ENCODE measurements at places on chromosomes 7 and 10.
A peak's percentile ranks its signal among the peaks of the same experiment; 100 is the strongest.

DNA sequence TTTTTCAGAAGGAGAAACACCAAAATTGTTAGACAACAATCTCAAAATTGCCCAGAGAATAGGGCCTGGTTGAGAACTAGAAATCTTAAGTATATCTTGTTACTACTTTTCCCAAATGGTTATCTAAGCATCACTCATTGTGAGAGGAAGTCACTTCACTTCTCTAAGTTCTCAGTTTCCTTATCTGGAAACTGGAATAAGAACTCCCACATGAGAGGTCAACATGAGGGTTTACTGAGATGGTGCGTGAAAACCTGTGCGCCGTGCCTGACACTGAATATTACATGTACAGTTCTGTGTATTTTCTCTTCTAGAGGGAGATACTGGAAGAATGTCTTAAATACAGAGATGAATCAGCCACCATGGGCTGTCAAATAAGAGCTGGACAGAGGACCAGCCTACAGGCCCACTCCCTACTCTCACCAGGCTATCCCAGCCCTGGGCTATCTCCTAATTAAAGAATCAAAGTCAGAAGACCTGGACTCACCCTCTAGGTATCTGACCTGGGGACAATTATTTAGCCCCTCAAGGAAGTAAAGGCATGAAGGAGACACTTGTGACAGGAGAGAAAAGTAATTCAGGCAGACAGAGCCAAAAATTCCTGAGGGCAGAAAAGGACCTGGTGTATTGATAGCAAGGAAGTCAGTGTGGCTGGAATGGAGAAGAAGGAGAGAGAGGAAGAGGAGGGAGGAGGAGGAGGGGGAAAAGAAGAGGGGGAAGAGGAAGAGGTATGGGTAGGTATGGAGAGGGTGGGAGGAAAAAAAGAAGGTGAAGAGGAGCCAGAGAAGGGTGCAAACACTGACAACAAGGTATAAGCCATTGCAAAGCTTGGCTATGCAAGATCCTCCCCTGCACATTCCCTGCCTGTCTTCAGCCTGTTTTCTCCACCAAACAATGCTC, 44.9 kb downstream of the CCDC71L start:
- peak; percentile 61 for DNase-seq

GRCh38 chr10:33494694-33495265, 160.3 kb upstream of the NRP1 start:
- no peak for DNase-seq

DNA sequence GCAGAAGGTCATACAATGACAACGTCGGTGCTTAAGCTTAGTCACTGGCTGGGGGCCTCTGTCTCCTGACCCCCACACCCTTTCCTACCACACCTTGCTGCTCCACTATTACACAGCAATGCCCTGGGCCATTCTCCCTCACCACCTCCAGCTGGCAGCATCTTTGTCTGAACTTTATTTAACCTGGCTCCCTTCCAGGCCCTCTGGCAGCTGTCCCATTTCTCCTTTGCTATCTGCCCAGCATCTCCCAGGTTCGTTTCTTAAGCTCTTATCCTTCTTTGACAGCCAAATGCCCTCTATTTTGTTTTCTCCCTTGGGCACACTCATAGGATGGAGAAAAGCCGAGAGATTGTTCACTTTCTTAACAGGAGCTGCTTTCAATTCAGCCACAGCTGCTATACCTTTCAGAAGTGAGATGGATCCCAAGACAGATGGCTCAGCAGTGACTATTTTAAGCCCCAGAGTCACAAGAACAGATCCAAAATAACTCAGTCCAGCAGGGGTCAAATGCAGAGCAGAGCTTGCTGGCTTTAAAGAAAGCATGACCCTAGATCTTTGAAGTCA, 1277.1 kb upstream of the AUTS2 start:
- DNase-seq, result no peak

GRCh38 chr10:21030091-21030490, 133.0 kb upstream of the NEBL start:
- peak; percentile 94 for DNase-seq

DNA sequence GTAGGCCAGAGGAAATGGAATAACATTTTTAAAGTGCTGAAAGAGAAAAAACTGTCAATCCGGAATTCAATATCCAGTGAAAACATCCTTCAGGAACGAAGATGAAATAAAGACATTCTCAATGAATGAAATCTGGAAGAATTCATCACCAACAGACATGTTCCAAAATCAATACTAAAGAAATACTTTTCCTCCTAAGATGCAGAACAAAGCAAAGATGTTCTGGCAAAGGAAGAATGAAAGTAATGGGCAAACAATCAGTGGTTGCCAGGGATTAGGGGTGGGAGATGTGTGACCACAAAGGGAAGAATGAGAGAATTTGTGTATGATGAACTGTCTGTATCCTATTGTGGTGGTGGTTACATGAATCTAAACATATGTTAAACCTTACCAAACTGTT, 52.8 kb upstream of the EEPD1 start:
- no peak for DNase-seq

GRCh38 chr7:114554781-114555537, 140.3 kb downstream of the FOXP2 start:
- peak; percentile 52 for DNase-seq

GRCh38 chr10:92891885-92892690, 43.8 kb downstream of the EXOC6 start:
- peak; percentile 85 for DNase-seq

DNA sequence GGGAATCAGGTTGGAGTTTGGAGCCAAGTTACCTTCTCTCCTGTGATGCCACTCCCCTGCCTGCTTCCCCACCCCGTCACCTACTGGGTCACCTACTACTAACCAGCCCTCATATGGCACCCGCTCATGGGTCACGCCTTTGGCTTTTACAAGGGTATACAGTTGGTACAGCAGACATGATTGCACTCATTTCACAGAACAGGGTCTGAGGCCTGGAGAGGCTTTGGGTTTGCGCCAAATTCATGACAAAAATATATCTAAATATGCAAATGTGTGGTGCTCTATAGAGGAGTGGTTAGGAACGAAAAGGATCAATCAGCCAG, 10.7 kb downstream of the CRYGN start:
- no peak for DNase-seq

DNA sequence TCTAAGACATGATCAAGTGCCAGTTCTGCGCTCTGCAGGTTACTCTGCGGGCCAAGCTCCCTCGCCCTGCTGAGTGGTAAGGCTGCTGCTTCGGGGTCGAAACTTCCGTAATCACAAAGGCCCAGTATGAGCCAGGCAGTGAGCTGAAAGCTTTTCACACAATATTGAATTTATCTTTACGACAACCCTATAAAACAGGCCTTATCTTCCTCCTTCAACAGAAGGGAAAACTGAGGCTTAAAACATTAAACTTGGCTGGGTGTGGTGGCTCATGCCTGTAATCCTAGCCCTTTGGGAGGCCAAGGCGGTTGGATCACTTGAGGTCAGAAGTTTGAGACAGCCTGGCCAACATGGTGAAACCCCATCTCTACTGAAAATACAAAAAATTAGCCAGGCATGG, 83.3 kb downstream of the FAM107B start:
- DNase-seq, result no peak

DNA sequence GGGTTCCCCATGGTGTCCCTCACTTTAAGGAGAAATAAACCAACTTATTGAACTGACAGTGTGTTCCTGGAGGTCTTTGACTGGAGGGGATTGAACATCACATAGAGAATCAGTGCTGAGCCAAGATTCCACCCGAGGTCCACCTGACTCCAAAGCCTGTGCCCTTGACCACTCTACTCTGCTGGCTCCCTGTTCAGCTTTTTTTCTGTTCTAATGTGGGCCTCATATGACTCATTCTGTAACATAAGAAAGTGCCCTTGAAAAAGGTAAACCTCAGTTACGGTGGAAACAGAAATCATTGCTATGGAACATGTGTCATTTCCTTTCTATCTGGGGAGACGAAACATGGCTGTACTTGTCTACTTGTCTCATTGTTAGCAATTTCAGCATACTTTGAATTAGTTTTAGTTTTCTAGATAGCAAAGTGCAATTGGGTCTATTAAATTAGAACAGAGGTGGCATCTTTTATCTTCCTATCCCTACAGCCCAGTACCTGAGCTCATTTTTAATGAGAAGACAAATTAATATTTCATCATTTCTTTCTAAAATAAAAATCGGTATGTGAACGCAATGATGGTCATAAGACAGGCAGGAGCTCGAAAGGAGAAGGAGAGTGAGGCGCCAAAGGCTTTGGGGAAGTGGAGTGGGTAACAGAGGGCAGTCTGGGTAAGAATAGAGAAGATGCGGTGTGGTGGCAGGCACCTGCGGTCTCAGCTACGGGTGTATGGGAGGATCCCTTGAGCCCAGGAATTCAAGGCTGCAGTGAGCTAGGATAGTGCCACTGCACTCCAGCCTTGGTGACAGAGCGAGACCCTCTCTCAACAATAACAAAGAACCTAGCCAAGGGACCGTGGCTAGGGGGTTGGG, 1.5 kb downstream of the GSDME start:
- peak; percentile 75 for DNase-seq

GRCh38 chr7:77783545-77783944, 14.7 kb downstream of the TMEM60 start:
- DNase-seq, result no peak

All from fibroblast of pulmonary artery (primary cell).